Central memory CD4-positive, alpha-beta T cell (primary cell): ENCODE measurements at places on chromosomes 11 and 22.

DNA sequence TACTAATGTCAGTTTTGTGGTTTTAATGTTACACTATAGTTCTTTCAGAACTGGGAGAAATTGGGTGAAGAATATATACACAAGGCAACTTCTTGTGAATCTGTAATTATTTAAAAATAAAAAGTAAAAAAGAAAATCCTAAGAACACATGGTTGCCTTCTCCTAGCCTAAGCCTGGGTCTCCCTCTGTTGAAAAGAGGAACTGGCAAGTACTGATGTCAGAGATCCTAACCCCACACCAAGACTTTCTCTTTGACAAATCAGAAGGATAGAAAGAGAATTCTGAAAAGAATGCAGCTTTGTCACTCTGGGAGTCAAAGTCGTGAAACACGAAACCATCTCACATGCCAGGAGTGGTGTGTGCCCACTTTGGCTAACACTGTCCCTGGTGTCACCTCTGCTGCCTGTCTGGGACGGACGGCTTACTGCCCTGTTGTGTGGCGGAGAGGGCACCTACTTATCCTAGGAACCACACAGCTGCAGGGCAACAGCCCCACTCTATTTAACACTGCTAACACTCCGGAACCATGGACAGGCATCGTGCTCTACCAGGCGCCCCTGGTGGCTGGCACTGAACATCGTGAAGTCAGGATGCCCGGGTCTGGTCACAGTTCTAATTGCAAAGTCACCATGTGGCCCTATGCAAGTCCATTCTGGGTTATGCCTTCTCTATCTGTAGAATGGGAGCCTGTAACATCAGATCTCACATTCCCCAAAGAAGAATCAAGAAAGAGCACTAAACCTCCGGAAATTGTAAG lies 108.7 kb upstream of the CD82 start:
- no peak for DNase-seq

DNA sequence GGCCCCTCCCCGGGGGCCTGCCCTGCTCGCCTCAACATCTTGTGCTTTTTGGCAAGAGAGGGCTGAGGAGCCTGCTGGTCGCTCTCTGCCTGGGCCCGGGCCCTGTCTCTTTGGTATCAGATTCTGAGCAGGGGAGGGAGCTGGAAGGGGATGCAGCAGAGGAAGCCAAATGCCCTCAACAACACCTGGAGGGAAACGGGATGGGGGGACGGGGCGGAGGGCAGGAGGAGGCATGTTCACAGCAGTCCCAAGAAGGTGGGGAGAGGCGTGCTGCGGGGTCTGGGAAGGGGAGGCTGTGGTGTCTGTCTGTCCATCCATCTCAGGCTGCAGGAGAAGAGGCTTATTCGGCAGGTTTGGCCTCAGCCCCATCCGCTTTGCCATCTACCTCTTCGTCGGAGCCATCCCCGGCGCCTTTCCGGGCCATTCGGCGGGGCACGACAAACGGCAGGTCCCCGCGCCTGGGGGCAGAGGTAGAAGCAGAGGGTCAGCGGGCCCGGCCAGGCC lies 29.4 kb downstream of the APOL1 start:
- DNase-seq = no peak

DNA sequence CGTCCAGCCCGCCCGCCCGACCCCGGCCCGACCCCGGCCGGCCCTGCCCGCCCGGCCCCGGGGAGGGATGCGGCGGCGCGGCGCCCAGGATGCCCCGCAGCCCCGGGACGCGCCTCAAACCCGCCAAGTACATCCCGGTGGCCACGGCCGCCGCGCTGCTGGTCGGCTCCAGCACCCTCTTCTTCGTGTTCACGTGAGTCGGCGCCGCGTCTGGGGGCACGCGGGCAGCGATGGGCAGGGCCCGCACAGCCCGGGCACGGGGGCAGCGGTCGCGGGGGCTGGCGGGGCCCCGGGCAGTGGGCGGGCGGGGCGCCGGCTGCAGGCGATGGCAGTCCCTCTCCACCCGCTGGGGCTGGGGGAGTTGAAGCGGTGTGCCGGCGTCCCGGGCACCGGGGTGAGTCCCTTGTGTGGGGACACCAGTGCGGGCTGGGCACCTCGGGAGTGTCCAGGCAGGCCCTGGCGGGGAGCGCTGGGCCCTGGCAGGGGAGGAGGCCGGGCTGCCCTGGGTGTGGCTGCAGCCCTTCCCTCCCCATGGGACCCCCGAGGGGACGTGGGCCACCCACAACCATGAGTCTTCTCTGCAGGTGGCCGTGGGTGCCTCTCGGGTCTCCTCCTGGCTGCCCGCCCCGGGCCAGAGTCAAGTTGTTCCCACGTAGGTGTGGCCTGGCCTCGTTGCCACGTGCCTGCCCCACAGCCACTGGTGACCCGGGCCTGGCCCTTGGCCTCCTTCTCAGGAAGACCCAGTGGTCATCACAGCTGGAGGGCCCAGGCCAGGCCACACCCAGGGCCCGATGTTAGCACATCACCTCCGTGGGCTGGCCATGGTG lies 468 bp downstream of the ZDHHC8 start:
- DNase-seq = peak; percentile 28

GRCh38 chr11:127105593-127106541 lies 105.3 kb upstream of the KIRREL3 start:
- no peak for DNase-seq

GRCh38 chr11:41459465-41460401 lies at the start of gene LRRC4C:
Gene LRRC4C, minus strand, starts transcription at chr11:41459652.
- no peak for DNase-seq

DNA sequence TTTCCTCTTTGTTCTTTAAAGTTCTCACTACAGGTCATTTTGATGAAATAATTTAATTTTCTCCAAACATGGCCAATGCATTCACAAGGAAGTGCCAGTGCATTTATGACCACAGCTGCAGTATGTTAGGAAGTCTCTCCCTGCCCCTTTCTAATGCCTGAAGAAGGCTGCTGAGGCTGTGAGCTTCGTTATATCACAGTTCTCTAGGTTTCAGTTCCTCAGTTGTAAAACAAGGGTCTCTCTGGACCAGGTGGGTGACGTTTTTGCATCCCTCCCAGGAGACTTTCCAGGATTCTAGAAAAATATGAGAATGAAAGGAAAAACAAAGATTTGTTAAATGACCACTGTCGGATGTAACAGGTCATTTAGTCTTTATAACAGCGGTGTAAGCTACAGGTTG lies 171.6 kb downstream of the LARGE1 start:
- DNase-seq = no peak
